ENCODE measurements at places on chromosomes 12 and 14. TPM values are rescaled to one million over a fixed set of nuclear protein-coding genes. Genes with fewer than 3 reads are reported as not detected.
A peak's percentile ranks its signal among the peaks of the same experiment; 100 is the strongest.

Gene IRAK3
- total RNA-seq, result 2.2 TPM

Gene HOXC10
- 0.95 TPM for total RNA-seq

DNA sequence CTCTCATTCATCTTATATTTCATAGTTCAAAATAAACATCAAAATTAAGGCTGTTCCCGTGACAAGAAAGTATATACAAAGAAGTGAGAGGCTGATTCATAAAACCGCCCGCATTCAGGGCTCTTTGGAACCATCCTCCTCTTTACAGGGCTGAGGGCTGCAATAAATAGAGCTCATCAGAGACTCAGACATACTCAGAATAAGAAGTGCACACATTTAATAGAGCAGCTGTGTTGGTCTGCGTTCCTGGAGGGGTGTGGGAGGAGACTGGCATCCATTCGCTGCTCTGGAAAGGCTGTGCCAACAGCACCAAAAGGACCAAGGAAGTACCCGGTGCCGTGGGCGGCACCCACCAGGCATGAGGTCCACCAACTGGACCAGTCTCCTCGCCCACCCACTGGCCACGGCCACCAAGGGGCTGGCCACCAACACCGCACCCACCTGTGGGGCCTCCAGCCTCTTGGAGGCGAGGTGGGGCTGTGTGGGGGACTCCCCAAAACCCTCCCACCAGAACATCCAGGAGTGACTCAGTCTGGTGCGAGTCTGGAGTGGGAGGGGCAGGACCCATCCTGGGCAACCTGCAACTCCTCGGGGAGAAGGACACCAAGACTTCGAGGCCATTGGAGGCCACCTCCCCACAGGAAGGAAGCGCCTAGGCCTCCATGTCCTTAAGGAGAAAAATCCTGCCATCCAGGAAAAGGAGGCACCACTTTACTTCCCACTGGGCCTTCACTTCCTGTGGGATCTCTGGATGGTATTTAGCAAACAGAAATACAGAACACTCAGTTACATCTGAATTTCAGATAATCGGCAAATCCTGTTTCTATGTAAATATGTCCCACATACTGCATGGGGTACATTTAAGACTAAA, 32.7 kb downstream of the VCPKMT start:
- no peaks in the 10 kb centered on the region for H3K27me3 ChIP-seq
- H3K27ac ChIP-seq, result peak overlapping the region; percentile 36
- H3K36me3 ChIP-seq, result no peaks in the 10 kb centered on the region
- H3K4me3 ChIP-seq, result no peak overlapping the region
- no peak for DNase-seq
- peaks cover 19% of the 10 kb centered on the region for H3K4me1 ChIP-seq

- peak; percentile 36 for DNase-seq
- peaks cover 17% of the 10 kb centered on the region for H3K27me3 ChIP-seq
- H3K36me3 ChIP-seq, result no peaks in the 10 kb centered on the region
- H3K4me3 ChIP-seq, result no peak overlapping the region
- H3K4me1 ChIP-seq, result peaks cover 12% of the 10 kb centered on the region
- H3K27ac ChIP-seq, result no peak overlapping the region
These were observed 143.4 kb downstream of the KIF26A start for GRCh38 chr14:104281768-104282301.

DNA sequence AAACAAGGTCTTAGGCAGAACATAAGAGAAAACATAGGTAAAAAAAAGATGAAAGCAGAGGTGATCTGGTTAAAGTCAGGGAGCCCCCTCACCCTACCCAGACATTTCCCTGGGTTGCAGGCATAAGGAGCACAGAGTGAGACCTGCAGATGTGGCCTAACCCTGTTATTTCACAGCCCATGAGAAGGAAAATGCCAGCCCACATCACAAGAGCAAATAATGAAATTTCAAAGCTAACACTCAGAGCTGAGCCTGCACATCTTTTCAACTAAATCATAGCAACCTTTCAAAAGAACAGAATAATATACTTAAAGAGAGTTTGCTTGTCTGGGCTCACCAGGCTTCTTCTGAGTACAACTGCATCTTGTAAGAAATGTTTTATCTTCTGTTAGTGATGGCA, 295.4 kb downstream of the RPAP3 start:
- DNase-seq, result no peak
- H3K36me3 ChIP-seq, result no peaks in the 10 kb centered on the region
- H3K4me3 ChIP-seq, result no peak overlapping the region
- no peak overlapping the region for H3K27ac ChIP-seq
- no peaks in the 10 kb centered on the region for H3K4me1 ChIP-seq
- peaks cover 1% of the 10 kb centered on the region for H3K27me3 ChIP-seq
